Airway epithelial cell (primary cell): ENCODE measurements at places on chromosomes 16 and 17. TPM values are rescaled to one million over a fixed set of nuclear protein-coding genes. Genes with fewer than 3 reads are reported as not detected.

ZNF19 gene
- 0.42 and 0.49 TPM in 2 replicates for total RNA-seq

SUPT6H gene
- total RNA-seq: 18.6 and 27.9 TPM in 2 replicates

HBQ1 gene
- 3.7 and 7.9 TPM in 2 replicates for total RNA-seq

FNDC8 gene
- total RNA-seq: not detected in 2 replicates

HBM gene
- not detected in 2 replicates for total RNA-seq

LCAT gene
- total RNA-seq: 3.4 and 7.1 TPM in 2 replicates

MAPK8IP3 gene
- total RNA-seq: 17.7 and 26.7 TPM in 2 replicates
